Effector CD8-positive, alpha-beta T cell (primary cell): ENCODE measurements at places on chromosomes 16 and 17.

DNA sequence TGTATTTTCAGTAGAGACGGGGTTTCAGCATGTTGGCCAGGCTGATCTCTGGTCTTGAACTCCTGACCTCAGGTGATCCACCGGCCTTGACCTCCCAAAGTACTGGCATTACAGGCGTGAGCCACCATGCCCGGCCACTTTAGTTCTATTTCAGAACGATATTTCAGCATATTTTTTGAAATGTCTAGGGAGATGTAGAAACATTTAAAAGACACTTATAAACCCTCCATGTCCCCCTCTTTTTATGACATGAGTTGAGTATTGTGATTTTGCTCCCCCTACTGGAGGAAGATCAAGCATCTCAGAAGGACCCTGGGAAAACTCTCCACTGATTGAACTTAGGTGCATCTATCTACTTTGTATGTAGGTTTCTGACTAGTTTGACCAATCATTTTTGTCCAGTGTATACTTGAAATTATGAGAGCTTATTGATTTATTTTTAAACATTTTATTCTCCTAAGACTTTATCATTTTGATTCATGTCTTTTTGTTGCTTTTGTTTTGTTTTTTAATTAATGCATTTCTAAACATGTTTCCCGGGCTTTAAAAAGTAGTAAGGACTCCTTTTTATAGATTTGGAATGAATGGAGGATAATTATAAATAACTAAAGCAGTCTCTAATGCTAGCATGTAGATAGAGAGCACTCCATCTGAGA is 105.1 kb downstream of the CHD9 start:
- DNase-seq: no peak

DNA sequence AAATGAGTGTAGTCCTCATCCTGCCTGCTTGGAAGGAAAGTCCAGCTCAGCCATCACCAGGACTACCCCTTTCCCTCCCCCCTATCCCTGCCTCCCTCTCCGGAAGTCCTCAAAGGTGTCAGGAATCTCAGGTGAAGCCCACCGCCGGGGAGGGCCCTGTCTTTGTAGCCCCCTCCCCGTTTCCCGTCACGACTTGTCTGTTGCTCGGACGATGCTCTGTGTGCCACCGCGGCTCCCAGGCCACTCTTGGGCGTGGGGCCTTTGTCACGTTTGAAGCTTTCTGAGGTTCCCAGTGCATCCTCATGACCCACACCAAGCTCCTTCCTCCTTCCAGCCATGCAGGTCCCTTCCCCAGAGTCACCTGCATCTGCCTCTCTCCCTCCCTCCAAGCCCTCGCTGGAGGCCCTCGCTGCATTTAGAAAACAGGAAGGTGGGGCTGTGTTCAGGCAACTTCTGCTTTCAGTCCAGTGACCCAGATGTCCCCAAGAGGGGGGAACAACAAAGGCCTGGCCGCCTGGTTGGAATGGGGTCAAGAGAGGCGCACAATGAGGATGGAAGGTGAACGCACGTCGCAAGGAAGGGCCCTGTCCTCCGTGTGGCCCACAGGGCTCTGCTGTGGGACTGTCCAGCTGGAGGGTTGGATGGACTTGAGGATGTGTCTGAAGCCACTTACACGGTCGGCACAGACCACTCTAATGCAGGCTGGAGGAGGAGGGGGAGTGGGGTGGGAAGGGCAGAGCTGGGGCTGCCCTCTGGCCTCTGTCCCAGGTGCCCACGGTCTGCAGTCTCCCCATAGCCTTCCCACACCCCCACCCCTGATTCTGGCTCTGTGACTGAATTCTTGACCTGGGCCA is 59.9 kb downstream of the OR1D5 start:
- no peak for DNase-seq

GRCh38 chr17:64418506-64419339 is 28.1 kb upstream of the PECAM1 start:
- no peak for DNase-seq

DNA sequence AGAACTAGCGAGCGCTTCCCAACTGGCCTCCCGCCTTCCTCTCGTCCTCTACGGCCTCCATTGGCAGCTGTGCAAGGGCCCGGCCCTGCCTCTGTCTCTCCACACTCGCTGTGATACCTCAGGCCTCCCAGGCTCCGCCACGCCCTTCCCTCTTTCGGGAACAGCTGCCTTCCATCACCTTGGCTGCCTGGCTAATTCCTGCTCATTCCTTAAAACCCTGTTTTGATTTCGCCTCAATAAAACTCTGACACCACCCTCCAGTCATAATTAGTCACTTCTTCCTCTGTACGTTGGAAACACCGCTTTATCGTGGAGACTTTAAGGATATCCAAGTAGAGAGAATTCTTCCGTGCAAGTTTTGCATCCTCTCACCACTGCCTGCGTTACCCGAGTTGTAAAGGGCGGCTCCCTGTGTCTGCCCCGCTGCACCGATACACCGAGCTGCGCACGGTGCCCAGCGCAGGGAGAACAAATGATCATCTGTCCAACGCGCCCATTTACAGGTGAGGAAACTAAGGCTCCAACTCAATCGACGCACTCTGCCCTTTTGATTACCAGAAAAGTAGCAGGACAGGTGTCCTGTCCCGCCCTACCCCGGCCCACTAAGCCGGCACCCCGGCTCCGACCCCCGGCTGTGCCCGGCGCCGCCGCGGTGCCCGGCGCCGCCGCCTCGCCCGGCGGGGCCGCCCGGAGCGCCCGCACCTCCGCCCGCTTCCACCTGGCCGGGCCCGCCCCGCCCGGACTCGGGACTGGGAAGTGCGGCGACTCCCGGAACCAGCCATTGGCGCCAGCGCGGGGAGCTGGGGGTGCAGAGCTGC is 139.7 kb downstream of the SEC14L1 start:
- DNase-seq: no peak

- no peak for DNase-seq
Observed at GRCh38 chr16:19172098-19172780, 4.2 kb downstream of the SYT17 start.

DNA sequence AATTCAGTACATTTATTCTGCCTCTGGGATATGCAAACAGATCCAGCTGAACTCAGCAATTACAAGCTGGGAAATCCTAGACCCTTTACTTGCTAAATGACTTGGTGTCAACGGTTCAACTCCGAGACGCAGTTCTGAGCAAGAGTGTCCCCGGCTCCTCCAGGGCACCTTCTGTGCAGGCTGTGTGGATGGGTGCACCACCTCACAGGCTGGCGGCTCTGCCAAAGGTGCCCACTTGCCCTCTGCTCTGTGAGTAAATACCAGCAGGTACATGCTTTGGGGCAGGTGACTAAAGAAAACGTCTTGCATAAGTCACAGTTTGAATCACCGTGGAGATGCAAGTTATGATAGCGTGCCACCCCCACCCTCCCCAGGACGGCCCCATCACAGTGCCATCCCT is 23.3 kb downstream of the MAP1LC3B start:
- no peak for DNase-seq

DNA sequence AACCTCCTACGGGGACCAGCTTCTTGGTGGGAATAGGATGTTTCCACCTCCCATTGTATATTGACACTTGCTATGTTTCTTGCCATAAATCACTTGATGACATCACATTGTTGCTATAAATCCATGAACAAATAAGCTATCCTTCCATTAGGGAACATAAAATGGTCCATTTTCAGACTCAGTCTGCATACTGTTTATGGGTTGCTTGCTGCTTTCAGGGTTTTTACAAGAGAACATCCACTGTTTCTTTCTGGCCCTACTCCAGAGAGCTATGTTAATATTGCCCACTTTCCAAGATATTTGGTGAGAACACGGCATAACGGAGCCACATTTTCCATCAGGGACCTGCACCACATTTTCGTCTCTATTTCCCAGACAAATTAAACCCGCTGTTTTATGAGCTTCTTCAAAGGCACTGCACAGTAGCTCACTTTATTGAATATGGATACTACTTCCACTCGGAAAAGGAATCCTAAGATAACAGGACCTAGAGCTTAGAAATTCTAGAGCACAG is 800.2 kb downstream of the KCNJ2 start:
- DNase-seq: no peak

GRCh38 chr17:67628580-67629013 is 89.1 kb upstream of the NOL11 start:
- DNase-seq: no peak

DNA sequence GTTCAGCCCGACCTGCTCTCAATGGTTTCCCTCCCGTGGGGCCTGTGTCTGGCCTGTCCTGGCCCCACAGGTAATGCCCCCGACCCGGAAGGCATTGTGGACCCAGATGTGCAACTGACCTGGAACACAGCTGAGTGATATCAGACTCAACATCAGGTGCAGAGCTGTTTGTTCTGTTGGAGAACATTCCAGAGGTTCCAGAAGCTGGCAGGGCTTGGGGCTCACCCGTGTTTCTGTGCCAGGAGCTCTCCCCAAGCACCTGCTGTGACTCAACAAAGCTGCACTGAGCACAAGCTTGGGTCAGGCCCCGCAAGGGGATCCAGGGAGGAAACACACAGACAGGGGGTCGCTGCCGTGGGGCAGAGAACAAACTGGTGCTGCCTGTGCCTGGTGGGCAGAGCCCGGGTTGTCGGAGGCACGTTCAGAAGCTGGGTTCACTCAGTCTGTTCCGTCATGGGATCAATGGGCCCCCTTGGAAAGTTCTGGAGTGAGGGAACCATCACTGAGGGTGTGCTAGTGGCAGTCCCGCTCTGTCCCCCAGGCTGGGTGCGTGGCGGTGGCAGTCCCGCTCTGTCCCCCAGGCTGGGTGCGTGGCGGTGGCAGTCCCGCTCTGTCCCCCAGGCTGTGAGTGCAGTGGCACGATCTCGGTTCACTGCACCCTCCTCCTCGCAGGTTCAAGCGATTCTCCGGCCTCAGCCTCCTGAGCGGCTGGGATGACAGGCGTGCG is 22.1 kb downstream of the HS3ST6 start:
- DNase-seq: no peak

- DNase-seq: no peak
Observed at GRCh38 chr16:72812672-72813071, 235.3 kb downstream of the ZFHX3 start.

DNA sequence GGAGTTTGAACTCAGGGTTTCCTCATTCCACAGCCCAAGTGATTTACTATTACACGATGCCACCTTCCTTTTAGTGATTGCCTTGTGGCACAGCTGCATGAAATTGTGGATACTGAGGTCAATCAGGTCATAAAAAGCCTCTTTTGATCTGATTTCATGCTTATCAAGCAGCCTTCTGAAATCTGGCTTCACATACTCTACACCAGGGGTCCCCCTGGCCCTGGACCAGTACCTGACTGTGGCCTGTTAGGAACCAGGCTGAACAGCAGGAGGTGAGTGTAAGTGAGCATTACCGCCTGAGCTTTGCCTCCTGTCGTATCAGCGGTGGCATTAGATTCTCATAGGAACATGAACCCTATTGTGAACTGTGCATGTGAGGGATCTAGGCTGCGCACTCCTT is 13.8 kb downstream of the SLFN5 start:
- no peak for DNase-seq

DNA sequence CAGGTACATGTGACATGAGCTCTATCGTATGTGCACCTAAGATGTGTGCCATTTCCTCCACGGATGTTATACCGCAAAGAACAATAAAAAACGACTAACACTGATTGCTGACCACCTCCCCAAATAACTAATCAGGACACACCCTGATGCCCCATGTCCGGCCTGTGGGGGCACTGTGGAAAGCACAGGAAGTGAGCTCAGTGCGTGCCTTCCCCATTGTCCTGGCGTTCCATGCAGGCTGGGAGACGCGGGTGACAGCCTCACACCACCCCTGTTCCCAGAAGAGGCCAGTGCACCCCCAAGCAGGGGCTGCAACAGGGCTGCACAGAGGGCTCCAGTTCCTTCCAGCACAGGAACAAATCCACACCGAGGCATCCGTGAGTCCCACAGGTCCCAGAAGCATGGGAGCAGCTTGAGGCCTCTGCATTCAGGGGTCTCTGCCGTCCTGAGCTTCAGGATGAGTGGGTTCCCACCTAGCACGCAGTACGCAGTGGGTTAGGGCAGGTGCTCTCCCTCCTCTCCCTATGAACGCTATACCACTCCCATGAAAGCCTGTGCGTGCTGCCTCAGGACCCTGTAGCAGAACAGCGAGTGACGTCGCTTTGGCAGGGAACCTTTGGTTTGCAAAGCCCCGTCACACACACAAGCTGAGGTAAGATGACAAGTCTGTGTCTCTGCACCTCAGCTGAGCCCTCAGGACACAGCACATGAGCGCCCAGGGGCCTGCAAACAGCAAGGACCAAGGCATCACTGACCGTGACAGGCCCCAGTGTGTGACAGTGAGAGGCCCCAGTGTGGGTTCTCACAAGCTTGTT is 117.7 kb downstream of the ZNF778 start:
- no peak for DNase-seq
